ENCODE measurements at places on chromosomes 5 and 9.

DNA sequence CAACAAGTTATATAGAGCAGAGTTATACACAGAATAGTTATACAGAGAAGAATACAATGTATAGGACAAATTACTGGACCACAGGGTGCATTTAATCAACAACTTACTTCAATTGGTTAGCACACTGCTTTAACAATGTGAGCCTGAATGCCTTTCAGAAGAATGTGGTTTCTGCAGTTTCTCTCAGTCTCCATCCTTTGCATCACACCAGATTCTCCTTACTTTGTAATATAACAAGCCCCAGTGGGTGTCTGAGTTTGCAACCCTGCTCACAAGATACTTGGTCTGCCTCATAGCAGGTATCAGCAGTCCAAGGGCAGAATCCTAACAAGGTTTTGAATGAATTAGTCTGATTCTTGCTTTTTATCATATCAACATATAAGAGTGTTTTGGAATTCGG, 114.6 kb downstream of the GABRB2 start:
- H3K27me3 ChIP-seq: no peaks in the 10 kb centered on the region
- no peaks in the 10 kb centered on the region for H3K4me1 ChIP-seq
- no peak overlapping the region for H3K4me3 ChIP-seq
- H3K36me3 ChIP-seq: no peaks in the 10 kb centered on the region

- H3K4me1 ChIP-seq: peaks cover 10% of the 10 kb centered on the region
- no peaks in the 10 kb centered on the region for H3K36me3 ChIP-seq
- peak overlapping the region; percentile 94 for H3K4me3 ChIP-seq
- peak; percentile 47 for DNase-seq
- peak overlapping the region; percentile 66 for H3K27ac ChIP-seq
These were observed 1.3 kb downstream of the LPAR1 start for GRCh38 chr9:111036946-111037345.

GRCh38 chr9:137034039-137034708, 2.3 kb upstream of the FUT7 start:
- H3K27ac ChIP-seq: no peak overlapping the region
- peaks cover 3% of the 10 kb centered on the region for H3K36me3 ChIP-seq
- H3K4me3 ChIP-seq: no peak overlapping the region
- peaks cover under 1% of the 10 kb centered on the region for H3K4me1 ChIP-seq
- DNase-seq: no peak
- H3K27me3 ChIP-seq: no peaks in the 10 kb centered on the region

DNA sequence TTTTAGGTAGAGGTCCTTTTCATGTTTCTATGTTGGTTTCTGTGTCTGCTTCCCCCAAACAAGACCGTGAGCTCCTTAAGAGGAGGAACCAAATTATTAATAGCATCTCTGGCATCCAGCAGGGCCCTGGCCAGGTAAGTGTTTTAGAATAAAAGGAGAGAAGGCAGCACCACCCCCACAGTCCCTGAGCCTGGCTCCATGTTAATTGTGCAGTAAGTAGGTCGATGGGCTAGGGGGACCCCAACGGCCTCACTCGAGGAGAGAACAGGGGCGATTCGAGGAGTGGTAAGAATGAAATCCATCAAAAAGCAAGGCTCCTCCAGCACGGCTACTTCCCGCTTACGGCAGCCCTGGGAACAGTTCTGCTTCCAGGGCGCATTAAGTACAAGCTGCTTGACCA, 67.0 kb downstream of the GABBR2 start:
- no peaks in the 10 kb centered on the region for H3K36me3 ChIP-seq
- no peak overlapping the region for H3K4me3 ChIP-seq
- H3K27ac ChIP-seq: no peak overlapping the region
- H3K27me3 ChIP-seq: peaks cover 10% of the 10 kb centered on the region
- no peaks in the 10 kb centered on the region for H3K4me1 ChIP-seq
- no peak for DNase-seq

DNA sequence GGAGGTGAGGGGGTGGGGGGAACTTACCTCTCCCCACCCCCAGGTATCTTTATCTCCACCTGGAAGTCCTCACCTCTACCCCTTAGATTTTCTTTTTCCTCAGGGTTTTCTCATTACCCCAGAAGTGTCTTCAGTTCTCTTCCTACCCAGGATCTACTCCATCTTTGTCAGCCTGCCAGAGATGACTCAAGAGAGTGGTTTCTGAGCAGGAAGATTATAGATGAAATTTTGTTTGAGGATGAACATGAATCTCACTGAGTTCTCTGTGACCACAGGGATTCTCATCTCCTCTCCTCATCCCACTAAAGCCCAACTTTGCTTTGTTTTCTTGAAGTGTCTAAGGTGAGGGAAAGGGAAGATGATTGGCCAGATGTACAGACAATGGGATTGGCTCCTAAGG, 5.2 kb upstream of the HINT2 start:
- H3K27ac ChIP-seq: no peak overlapping the region
- H3K27me3 ChIP-seq: peaks cover 2% of the 10 kb centered on the region
- peak; percentile 55 for DNase-seq
- peaks cover 3% of the 10 kb centered on the region for H3K4me1 ChIP-seq
- no peaks in the 10 kb centered on the region for H3K36me3 ChIP-seq

All from fibroblast of lung (primary cell).